ENCODE measurements at places on chromosomes 7 and 10.

- DNase-seq, result no peak
Observed at GRCh38 chr10:3429676-3430075, 257.1 kb upstream of the PITRM1 start.

DNA sequence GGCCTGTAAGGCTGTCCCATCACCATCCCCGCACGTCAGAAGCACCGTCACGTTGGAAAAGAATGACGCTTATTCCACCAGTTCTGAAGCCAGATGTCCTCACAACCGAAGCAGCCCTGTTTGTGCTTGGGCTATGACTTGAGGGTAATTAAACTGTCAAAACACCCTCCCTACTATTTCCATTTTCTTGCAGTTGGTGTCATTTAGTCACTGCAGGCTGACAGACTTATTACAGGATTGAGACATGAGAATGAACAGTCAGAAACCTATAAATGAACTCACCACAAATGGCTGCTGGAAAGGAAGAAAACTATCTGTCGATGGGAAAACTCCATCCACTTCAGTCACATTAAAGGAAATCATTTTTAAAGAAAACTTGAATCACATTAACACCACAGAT, 85.3 kb downstream of the VOPP1 start:
- no peak for DNase-seq

DNA sequence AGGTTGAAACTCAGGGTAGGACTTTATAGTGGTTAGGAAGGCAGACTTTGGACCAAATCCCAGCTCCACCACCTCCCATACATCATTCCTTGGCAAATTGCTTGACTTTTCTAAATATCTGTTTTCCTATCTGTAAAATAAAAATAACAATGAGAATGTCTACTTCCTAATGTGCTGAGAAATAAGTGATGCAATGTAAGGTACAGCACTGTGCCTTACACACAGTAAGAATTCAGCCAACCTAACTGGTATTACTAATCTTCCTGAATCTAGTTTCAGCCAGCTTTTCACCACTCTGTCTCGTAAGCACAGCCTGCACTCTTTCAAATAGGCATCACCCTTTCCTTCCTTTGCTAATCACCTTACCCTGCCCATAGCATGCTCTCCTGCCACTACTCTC, 9.7 kb downstream of the PRLHR start:
- DNase-seq, result no peak

- no peak for DNase-seq
Observed at GRCh38 chr10:62761115-62761514, 43.4 kb upstream of the ADO start.

DNA sequence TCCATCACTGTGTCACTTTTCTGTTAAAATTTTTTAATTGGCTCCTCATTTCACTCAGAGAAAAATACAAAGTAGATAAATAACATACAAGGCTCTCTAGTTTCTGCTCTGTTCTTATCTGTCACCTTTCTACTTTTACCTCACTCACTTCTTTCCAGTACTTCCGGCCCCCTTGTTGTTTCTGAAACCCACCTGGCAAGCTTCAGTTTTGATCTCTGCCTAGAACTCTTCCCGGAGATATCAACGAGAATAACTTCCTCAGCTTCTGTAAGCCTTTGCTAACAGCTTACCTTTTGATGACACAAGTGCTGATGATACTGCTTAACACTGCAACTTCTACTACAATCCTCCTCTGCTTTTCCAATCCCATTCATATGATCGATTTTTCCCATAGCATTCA, 566.2 kb downstream of the PCDH15 start:
- no peak for DNase-seq

GRCh38 chr10:129161150-129161549, 305.9 kb upstream of the MGMT start:
- no peak for DNase-seq

DNA sequence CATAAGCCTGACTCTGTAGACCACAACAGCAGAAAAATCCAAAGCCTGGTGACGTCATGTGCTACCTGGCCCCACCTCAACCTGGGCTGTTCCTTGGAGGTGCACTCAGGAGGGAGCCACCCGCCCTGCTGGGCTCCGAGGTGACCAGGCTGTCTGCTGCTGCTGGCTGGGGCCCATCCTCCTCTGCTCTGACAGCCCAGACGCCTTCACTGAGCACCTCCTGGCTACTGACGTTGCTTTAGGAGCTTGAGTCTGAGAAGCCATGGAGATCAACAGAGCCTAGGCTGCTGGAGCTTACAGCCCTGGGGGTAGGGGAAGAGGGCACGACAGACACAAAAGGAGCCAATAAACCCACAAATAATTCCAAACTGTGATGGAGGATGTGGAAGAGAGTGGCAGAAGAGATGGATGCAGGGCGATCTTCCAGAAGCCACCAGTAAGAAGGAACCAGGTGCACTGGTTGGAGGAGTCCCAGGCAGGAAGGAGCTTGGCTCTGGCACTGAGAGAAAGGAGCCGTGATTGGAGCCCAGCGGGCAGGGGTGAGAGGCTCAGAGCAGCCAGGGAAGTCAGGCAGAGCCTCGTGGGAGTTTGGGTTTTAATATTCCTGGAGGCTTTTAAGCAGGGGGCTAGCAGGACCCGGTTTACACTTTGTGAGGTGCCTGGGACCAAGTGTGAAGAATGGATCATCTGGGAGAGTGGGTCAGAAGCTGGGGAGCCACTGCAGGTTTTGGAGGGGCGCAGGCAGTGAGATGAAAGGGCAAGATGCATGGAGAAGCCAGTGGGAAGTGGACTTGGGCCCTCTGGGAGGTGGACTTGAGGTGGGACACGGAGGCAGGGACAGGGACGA, 1.7 kb upstream of the PTPRE start:
- no peak for DNase-seq

GRCh38 chr10:99427566-99428190, 2.7 kb downstream of the GOT1 start:
- DNase-seq, result no peak

- no peak for DNase-seq
Observed at GRCh38 chr7:47332681-47333553, 249.0 kb downstream of the TNS3 start.

- DNase-seq, result no peak
Observed at GRCh38 chr10:31940839-31941653, 12.4 kb upstream of the ARHGAP12 start.

- no peak for DNase-seq
Observed at GRCh38 chr7:506391-506831, 13.2 kb downstream of the PDGFA start.

- DNase-seq, result no peak
Observed at GRCh38 chr7:72265071-72265904, 146.8 kb downstream of the CALN1 start.

DNA sequence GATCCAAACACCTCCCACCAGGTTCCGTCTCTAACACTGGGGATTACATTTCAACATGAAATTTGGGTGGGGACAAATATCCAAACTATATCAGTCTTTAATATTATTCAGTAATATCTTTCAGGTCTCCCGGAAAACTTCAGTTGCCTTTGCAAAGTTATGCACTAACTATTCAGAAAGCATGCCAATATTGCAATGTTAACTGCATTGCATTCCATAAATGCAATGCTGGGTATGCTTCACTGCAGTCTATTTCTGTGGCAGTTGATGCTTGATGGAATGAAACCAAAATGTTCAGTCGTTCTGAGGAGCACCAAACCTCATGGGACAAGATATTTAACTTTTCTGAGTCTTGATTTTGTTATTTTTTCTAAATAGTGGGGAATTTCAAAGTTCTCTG, 147.5 kb downstream of the SLC16A9 start:
- DNase-seq, result no peak

DNA sequence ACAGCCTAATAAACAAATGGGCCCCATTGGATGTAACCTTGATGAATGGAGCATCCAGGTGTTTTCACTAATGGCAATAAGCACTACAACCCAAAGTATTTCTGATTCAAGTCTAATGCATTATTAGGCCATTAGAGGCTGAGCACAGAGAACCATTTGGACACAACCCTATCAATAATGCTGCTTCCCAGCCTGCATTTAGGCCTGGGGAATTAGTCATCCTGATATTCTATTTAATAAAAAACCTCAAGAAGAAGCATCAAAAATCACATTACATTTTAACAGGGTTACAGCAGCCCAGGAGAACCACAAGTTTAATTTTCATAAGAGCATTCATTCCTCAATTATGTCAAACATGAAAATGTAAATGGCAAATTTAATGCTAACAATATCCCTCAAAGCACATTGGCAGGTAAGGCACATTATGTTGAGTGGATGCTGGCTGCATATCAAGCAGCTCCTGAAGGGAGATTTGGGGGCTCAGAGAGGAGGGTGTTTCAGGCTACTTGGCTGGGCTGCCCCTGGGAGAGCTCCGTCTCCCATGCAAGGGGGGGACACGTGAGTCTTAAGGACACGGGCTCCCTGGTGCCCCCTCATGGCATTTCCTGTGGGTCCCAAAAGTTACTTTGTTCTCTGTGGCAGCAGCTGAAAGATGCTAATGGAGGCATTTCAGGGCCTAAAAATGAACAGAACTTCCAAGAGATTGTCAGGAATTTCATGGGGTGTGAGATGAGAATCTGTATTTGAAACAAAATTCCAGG, 143.4 kb downstream of the HERPUD2 start:
- DNase-seq, result no peak

GRCh38 chr7:112025556-112025955, 180.6 kb downstream of the DOCK4 start:
- no peak for DNase-seq

DNA sequence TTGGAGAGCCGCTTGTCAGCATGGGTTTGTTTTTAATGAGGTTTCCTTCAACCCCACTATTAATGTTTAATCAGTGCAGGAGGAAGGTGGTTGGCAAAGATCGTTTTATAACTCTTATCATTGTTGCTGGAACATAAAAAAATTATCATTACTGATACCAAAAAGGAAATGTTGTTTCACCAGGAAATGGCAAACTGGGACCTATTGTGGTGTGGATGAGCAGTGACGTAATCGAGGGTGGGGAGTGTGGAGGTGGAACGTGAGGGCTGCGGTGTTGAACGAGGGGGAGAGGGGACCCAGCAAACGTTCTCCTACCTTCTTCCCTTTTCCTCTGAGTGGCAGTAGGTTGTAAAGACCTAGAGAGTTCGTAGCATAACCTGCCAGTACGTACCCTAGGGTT, 71.9 kb upstream of the TOMM7 start:
- DNase-seq, result no peak

- no peak for DNase-seq
Observed at GRCh38 chr10:130439766-130440165, 303.6 kb downstream of the GLRX3 start.

- no peak for DNase-seq
Observed at GRCh38 chr7:99140813-99141212, 3.1 kb downstream of the SMURF1 start.

GRCh38 chr10:113100281-113100680, 150.2 kb downstream of the TCF7L2 start:
- DNase-seq, result no peak

DNA sequence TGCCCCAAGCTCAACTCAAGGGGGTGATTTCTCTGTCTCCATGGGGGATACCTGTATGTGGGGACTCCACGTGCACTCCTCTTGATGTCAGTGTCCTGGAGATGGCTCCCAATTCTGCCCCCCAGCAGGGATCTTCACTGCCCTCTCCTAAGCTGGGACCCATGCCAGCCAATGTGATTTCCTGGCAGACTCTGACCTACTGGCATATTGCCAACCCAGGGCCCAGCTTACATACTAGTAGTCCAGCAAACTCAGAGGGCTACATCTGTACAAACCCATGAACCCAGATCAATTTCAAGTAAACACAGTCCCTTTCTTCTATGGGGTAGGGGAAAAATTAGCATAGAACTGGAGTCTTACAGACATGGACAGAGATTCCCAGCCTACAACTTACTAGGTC, 26.2 kb upstream of the BMPR1A start:
- no peak for DNase-seq

GRCh38 chr10:50582766-50583762, 40.7 kb downstream of the SGMS1 start:
- no peak for DNase-seq

DNA sequence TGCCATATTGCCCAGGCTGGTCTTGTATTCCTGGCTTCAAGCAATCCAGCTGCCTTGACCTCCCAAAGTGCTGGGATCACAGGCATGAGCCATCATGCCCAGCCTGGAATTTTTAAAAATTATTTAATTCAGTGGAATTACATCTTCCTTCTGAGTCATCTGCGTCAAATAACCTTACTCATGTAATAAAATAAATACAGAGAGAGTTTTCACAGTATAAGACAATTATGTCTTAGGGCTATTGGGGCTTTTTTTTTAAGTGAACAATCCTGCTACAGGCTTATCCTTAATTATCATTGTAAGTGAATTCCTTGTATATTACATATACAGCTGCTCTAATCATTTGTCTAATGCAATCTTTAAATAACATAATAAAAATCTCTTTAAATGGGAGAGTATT, 108.3 kb downstream of the MAPK8 start:
- no peak for DNase-seq

DNA sequence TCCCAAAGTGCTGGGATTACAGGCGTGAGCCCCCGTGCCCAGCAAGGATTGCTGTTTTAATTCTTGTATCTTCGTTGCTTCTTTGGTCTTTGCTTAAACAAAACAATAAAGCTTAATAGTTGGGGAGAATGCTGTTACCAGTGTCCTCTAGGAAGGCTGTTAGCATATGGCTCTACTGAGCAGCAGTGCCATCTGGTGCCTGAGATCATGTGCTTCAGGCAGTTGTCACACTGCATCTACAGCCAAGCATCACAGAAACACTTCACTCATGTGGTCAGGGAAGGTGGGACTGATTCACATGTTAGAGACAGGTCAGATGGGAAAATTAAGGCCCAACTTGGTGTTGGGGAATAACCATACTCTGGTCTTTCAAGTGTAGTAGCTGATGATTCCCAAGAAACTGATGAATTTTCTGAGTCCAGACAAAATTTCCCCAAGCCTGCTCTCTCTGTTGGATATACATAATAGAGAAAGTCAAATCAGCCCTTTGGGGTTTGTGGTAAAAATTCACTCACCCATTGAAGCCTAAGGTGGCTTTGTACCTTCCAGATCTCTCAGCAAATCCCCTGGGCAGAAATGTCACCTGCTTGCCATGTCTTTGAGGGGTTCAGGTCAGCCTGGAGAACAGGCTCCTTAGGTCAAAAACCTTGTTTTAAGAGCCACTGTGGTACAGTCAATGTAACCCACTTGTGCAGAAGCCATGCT, 28.4 kb downstream of the UBE2D4 start:
- DNase-seq, result no peak

DNA sequence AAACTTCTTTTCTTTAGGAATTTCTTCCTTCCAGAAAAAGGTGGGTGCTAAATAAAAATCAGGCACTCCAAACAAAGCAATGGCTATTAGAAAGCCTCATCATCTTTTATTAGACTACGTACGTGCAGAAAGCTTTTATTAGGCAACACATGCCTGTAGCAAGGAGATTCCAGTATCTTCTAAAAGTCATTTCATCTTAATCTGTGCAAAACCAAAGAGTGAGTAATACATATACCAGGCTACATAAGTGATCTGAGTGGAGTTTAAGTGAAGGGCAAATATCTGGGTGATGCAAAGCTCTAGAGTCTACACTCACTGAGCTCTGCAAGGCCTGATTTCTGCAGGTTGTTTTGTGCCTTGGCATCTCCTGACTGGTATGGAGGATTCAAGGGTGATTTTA, 231.7 kb downstream of the ELMO1 start:
- DNase-seq, result no peak

GRCh38 chr7:155456738-155457543, 988 bp upstream of the EN2 start:
- DNase-seq, result no peak
